ENCODE measurements at places on chromosomes 7 and 10.

DNA sequence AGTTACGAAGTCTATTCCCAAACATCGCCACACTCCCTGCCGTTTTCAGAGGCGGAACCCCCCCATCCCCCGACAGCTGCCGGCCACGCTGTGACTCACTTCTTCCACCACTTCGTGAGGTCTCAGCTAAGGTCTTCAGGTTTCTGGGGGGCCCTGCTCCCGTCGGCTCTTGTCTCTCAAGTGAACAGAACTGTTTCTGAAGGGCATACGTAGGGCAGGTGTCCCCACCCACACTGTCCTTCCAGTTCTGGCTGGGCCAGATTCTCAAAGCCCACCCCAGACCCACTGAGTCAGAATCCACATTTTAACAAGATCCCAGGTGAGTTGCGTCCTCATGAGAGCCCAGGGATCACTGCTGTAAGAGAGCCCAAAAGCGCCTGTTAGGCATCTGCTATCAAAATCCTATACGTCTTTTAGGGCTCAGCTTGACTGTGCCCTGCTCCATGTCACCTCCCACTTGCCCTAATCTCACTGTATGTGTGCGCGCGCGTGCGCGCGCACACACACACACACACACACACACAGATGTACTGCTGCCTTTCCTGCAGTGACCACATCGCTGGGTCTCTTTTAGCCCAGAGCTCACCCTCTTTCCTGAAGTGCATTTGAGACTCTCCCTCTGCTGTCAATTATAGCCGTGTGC lies 78.8 kb downstream of the PROSER2 start:
- DNase-seq = no peak

DNA sequence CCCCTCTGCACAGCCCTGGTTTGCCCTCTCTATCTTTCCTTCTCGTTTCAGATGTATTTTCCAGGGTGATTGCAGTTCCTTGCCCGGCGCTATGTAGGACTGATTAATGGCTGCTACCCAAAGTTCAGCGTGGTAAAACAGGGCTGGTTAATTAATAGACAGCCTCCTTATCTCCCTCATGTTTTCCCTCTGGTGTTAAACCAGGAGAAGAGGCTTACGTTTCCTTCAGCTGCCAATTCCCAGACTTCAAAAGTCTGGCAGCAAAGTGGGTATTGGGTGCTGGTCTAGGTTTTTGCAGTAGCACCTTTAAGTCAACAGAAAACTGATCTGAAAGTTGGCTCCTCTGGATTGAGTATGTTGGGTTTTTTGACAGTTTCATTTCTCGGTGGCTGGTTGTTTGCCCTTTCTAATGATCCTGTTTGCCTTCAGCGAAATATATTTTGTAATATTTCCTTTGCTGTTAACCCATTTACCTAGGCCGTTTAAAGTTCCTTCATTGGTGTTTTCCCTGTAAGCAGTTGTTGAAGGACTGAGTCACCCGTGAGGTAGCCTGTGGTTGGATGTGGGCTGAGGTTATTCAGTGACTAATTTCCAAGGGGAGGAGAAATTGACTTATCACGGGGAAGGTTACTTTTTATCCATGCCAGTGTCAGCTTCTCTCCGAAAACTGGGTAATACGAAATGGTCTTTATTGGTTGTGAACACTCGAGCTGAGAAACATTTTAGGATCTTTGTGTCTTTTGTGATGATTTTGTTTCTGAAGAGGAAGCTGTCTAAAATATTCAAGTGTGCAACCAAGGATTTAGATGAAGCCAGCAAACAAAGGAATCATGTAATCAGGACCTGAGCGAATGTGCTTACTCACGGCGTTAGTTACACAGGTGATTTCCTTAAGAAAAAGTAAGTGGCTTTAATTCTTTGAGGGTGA lies 257.2 kb downstream of the KIAA1217 start:
- no peak for DNase-seq

DNA sequence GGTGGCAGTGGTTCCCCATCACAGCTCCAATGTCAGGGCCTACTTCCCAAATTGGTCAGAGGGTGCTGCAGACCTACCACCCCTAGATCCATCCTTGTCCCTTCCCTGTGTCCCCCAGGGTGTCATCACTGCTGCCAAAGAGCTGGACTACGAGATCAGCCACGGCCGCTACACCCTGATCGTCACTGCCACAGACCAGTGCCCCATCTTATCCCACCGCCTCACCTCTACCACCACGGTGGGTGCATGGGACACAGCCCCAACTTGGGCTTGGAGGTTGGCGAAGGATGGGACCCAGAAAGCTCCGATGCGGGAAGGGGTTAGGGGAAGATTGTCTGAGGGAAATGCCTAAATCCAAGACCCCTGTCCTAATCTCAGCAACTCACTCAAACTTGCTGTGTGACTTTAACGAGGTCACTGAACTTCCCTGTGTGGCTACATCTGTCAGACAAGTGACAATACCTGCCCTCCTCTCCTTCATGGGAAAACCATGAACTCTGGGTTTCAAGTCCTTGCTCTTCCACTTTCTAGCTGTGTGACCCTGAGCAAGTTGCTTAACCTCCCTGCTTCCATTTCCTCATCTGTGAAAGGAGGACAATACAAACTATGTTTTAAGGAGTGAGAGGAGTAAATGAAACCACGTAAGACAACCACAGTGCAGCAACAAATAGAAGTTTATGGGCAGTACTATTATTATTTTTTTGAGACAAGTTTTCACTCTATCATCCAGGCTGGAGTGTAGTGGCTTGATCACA lies 4.9 kb upstream of the VSIR start:
- DNase-seq = no peak

GRCh38 chr10:109743146-109743545 lies 180.2 kb downstream of the XPNPEP1 start:
- DNase-seq = no peak

DNA sequence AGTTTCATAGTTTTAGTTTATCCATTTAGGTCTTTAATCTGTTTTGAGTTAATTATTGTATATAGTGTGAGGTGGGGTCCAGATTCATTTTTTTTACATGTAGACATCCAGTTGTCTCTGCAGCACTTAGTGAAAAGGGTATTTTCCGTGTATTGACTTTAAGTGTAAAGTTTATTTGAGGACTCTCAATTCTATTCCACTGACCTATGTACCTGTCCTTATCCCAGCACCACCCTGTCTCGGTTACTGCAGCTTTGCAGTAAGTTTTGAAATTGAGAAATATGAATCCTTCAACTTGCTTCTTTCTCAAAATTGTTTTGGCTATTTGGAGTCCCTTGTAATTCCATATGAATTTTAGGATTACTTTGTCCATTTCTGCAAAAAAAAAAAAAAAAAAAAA lies 29.8 kb downstream of the FHIP2A start:
- no peak for DNase-seq

Measured in hematopoietic multipotent progenitor cell treated with erythropoietin and hydrocortisone succinate and interleukin-3 and kit ligand, for 17 days (in vitro differentiated cells).